Epithelial cell of proximal tubule (primary cell): ENCODE measurements at places on chromosomes 6 and 20. TPM values are rescaled to one million over a fixed set of nuclear protein-coding genes. Genes with fewer than 3 reads are reported as not detected.

Gene NRN1
- 0.72 and 1.1 TPM in 2 replicates for total RNA-seq

DNA sequence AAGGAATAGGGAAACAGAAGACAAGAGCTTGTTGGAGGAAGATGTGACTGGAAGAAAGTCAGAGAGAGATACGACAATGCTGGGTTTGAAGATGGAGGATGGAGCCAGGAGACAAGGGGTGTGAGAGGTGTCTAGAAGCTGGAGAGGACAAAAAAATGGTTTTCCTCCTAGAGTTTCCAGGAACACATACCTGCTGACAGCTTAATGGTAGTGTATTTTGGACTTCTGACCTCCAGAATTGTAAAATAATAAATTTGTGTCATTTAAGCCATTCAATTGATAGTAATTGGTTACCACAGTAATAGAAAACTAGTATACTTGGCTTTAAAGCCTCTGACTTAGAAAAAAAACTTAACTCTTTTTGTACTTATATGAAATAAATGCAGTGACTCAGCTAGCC is 3.6 kb downstream of the AIG1 start:
- no peak for DNase-seq

Gene APOM
- total RNA-seq, result 0.72 and 0.81 TPM in 2 replicates

DNA sequence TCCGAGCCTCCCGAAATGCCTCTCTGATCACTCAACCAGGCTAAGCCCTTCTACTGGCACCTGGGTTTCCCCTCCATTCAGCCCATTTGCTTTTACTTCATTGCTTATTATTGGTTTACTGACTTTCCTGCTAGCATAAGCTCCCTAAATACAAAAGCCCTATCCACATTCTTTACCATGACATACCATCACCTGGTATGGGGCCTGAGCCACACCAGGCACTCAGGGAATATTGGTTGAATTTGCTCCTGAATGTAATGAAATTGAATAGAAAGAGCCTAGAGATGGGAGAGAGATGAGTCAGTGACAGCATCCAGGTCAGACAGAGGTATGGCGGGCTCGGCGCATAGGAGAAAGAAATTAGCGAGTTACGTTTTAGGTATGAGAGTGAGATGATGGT is 120.0 kb downstream of the CD164 start:
- DNase-seq, result no peak

GRCh38 chr6:143003676-143004075 is 57.0 kb upstream of the AIG1 start:
- no peak for DNase-seq

- no peak for DNase-seq
Observed at GRCh38 chr20:11906626-11907480, 10.8 kb upstream of the BTBD3 start.

Gene SNAP91
- not detected in 2 replicates for total RNA-seq

- no peak for DNase-seq
Observed at GRCh38 chr6:32082935-32083334, 26.2 kb downstream of the TNXB start.

GRCh38 chr6:52213127-52213526 is 27.0 kb downstream of the IL17A start:
- no peak for DNase-seq

GRCh38 chr6:32922083-32922482 is 18.7 kb downstream of the HLA-DMB start:
- DNase-seq, result no peak

- DNase-seq, result no peak
Observed at GRCh38 chr6:160095146-160095845, 26.3 kb upstream of the SLC22A1 start.

Gene SYCP2L
- total RNA-seq, result 1.4 and 3.4 TPM in 2 replicates

DNA sequence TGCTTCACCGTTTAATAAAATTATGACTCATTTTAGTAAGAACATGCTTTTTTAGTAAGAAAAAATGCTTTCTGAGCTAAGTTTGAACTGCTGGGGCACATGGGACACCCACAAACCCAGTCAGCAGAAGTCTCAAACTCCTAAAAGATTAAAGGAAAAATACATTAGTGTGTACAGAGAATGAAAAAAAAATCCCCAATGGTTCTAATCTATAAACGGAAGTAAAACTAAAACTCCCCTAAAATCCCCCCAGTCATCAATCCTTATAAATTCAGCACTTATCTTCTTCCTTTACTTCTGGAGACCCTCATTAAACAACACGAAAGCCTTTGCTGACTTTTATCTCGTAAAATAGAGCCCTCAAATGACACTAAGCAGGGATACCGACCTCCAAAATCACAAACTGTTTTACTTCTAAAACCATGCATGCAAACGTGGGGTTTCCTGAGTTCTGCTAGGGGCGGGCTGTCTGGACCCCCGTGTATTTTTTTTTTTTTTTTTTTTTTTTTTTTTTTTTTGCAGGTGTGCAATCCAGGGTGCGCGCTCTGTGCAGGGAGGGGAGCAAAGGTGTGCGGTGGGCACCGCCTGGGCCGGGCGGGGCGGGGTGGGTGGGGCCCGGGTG is 1.1 kb upstream of the MYB start:
- DNase-seq, result no peak

Gene CALHM5
- 0.07 and 0.12 TPM in 2 replicates for total RNA-seq

Gene HLA-DMB
- 3.5 and 4.2 TPM in 2 replicates for total RNA-seq

GRCh38 chr20:44886266-44886651 is 754 bp downstream of the YWHAB start:
- no peak for DNase-seq
